Natural killer cell (primary cell): ENCODE measurements at places on chromosomes 16 and 17. TPM values are rescaled to one million over a fixed set of nuclear protein-coding genes. Genes with fewer than 3 reads are reported as not detected.

CMIP gene
- total RNA-seq, result 115 TPM

KIAA0513 gene
- 17.7 TPM for total RNA-seq

KRT28 gene
- total RNA-seq, result not detected

DNA sequence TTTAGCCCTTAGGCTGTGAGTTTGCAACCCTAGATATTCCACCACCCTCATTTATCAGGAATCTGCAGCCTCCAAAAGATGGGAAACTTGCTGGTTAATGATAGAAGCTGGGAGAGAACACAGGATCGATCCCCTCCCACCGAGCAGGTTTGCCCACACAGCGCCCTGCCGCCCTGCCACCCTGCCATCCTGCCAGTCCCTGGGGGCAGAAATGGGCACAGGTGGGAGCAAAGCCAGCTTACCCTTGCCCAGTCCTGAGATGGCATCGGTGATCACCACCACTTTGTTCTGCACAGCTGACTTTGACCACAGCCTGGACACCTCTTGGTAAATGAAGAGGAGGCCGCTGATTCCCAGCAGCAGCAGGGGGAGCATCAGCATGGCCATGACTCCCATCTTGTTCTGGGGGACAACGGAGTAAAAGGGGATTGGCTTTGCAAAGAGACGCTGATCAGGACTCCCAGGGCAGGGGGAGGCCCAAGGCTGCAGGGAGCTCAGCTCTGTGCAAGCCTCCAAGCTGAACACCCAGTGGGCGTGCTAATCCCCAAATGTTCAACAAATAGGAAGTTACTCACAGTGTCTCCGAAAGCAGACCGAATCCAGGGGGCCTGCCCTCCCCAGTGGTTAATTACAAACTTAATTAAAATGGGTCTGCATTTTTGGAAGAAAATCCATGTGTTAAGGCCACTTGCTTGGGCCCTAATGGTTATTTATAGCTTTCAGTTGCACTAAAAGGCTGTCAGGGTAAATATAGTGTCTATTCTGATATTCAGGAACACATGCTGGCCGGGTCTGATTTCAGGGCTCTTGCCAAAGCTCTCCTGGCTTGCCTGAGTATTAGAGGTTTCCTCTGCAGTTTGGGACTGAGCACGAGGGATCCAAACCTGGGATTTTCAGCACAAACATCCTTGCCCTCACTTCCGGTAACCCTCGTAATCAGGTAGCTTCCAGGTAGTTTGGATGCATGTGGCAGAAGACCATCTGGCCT, at the start of gene DHRS7C:
DHRS7C (minus strand) TSS at position 704 of the 988 bp plus-strand sequence; CDS start at position 396, 308 bp downstream.
- H3K4me1 ChIP-seq, result no peaks in the 10 kb centered on the region
- H3K36me3 ChIP-seq, result no peaks in the 10 kb centered on the region
- H3K27me3 ChIP-seq, result no peaks in the 10 kb centered on the region

DNA sequence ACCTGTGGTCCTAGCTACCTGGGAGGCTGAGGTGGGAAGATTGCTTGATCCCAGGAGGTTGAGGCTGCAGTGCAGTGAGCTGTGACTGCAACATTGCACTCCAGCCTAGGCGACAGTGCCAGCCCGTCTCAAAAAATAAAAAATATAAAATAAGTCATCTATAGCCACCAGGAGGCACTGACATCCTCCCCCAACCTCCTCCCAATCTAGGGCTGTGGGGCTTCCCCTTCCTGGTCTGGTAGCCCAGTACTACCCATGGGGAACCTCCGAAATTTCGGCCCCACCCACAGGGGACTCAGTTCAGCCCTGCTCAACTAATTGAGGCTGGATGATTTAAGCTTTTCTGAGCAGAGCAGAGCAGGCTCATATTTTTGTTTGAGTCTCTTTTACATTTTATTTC, 3.2 kb downstream of the ZSCAN10 start:
- peaks cover 38% of the 10 kb centered on the region for H3K4me1 ChIP-seq
- peak; percentile 86 for DNase-seq
- peak overlapping the region; percentile 61 for H3K27ac ChIP-seq
- H3K4me3 ChIP-seq, result no peak overlapping the region

- H3K4me3 ChIP-seq, result no peak overlapping the region
- no peak overlapping the region for H3K27ac ChIP-seq
- no peaks in the 10 kb centered on the region for H3K27me3 ChIP-seq
- peaks cover 77% of the 10 kb centered on the region for H3K36me3 ChIP-seq
- H3K4me1 ChIP-seq, result no peaks in the 10 kb centered on the region
Observed at GRCh38 chr16:4450931-4451519, 23.4 kb downstream of the NMRAL1 start.

DNA sequence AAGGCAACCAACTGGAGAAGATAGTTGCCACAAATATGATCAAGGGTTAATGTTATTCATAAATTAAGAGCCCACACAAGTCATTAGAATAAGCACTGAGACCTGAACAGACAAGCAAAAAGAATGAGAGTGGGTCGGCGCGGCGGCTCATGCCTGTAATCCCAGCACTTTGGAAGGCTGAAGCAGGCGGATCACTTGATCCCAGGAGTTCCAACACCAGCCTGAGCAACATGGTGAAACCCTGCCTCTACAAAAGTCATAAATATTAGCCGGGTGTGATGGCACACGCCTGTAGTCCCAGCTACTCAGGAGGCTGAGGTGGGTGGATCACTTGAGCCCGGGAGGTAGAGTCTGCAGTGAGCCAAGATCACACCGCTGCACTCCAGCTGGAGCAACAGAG, 40.7 kb upstream of the STH start:
- DNase-seq, result no peak
- H3K27ac ChIP-seq, result no peak overlapping the region
- no peaks in the 10 kb centered on the region for H3K4me1 ChIP-seq
- H3K36me3 ChIP-seq, result no peaks in the 10 kb centered on the region
- no peak overlapping the region for H3K4me3 ChIP-seq

CA7 gene
- not detected for total RNA-seq

ICAM2 gene
- 78.0 TPM for total RNA-seq

TSPOAP1 gene
- 246 TPM for total RNA-seq

DNA sequence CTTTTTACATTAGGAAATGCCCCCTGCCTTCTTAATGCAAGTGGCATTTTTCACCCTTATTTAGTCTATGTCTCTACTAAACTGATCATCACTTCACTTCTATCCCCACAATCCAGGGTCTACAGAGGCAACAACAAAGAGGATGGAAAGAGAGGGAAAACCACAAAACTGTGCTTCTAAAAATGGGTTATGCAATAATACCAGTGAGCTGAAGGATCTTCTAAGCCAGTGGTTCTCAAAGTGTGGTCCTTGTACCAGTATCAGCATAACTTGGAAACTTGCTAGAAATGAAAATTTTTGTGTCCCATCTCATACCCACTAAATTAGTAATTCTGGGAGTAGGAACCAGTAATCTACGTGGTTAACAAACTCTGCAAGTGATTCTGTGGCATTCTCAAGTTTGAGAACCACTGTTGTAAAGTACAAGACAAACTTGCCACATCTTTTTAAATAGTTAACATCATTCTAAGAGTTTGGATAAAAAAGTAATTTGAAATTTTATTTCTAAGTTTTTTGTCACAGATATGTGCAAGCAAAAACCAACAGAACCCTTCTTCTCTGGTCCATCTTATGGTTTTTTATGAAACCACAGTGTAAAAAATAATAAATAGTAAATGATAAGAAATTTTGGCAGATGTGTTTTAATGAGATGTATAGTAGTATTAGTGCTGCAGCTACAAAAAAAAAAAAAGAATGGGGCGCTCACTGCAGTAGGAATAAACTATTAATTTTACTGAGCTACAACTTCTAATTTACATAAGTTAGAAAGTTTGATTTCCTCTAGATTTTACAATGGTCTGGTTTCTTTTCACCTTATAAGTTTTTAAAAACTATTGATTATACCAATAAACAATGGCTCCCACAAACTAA, 16.2 kb downstream of the CDC27 start:
- no peaks in the 10 kb centered on the region for H3K27me3 ChIP-seq
- no peaks in the 10 kb centered on the region for H3K4me1 ChIP-seq
- no peak overlapping the region for H3K4me3 ChIP-seq
- peaks cover 53% of the 10 kb centered on the region for H3K36me3 ChIP-seq
- no peak overlapping the region for H3K27ac ChIP-seq

DNA sequence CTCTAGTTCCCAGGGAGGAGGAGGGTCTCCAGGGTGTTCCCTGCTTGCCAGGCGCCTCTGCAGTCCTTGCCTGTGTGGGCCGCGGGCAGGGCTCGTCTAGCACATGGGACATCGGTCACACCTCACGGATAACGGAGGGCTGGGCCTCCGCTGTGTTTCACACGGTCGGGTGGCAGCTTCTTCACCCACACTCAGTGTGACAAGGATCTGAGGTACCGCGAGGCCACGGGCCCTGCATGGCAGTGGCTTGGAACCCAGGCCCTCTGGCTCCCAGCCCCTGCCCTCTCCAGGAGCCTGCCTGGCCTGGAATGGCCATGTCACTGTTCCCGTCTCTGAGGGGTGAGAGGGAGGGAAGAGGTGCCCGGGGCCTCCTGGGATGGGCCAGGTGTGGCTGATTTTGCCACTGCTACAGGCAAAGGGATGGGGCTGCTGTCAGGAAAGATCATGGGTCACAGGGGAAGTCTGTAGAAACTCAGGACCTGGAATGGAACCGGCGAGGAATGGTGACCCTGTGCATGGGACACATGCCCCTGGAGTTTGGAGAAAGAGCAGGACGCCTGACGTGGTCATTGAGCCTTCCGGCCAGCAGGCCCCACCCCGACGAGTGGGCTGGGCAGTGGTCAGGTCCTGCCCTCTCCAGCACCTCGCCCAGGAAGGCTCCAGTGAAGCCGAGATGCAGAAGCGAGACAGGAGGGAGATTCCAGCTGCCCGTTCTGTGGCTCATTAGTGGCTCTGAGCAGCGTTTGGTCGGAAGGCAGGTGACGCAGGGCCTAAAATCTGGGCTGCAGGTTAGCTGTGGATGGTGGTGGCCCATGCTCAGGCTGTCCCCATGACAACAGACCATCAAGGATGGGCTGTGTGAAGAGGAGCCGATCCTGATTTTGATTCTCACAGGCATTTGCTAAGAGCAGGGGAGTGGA, 76.5 kb upstream of the GSE1 start:
- no peak overlapping the region for H3K4me3 ChIP-seq
- no peaks in the 10 kb centered on the region for H3K36me3 ChIP-seq
- peaks cover 23% of the 10 kb centered on the region for H3K4me1 ChIP-seq
- H3K27me3 ChIP-seq, result no peaks in the 10 kb centered on the region

PRRT2 gene
- total RNA-seq, result 0.91 TPM

DNA sequence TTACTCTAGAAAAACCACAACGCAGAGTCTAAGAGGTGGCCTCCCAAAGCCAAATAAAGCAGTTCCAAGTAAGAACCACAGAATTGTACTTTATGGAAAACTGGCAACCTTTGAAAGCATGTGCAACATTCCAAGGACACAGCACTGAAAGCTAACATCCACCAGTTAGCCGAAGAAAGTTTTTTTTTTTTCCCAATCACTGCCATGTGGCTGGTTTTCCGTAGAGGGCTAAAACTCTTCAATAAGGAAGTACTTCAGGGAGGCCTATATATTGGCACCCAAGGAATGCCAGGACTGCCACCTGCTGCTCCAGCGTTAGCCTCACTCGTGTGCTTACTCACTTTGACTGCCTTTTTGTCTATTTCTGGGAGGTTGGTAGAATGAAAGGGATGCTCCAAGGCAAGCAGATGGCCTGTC, 25.2 kb downstream of the CEP95 start:
- no peaks in the 10 kb centered on the region for H3K27me3 ChIP-seq
- no peak for DNase-seq
- H3K36me3 ChIP-seq, result peaks cover 92% of the 10 kb centered on the region
- H3K27ac ChIP-seq, result no peak overlapping the region

TP53TG3C gene
- total RNA-seq, result not detected

DNA sequence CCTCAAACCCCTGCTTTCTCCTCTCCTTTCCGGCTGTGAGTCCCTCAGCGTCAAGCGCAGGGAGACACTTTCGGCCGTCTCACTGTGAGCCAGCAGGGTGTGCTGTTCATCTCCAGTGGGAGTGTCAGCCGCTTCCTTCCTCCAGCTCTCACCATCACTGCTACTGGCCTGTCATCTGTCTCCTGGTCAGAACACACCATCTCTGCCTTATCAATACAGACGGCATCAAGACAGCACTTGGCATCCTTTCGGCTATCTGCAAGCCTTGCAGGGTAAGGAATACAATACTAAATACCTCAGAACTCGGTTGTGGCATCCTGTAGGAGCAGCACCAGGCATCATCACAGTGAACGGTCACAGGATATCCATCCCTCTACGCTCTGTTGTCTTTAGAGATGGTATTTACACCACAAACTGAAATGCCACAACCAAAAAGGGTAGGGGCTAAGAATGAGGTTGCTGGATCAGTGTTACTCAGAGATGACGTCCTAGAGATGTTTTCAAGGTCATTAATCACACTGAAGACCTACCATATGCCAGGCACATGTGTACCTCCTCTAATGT, 20.7 kb upstream of the CMTM4 start:
- no peaks in the 10 kb centered on the region for H3K27me3 ChIP-seq
- no peak overlapping the region for H3K4me3 ChIP-seq
- peak; percentile 32 for DNase-seq
- H3K36me3 ChIP-seq, result peaks cover 3% of the 10 kb centered on the region
- no peak overlapping the region for H3K27ac ChIP-seq

DNA sequence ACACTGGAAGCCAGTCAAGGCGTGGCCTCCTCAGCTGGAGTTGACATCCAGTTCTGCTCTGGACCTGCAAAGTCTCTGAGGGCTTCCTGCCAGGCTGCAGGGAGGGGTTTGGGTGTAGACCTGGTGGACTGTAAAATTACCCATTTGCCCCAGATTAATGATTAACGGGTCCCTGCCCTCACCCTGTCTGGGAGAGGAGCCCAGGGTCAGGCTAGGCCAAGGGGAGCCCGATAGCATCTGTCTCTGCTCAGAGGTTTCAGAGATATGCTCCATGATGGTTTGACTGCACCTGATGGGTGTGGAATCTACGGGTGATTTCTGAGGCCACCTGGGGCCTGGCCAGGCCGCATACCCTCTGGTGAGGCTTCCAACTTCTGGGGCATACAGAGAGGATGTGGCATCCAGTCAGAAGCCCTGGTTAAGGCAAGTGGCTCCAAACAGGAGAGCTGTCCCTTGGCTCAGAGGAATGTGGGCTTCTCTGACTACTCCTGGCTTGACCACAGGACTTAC, 11.2 kb downstream of the PPY start:
- DNase-seq, result no peak
- H3K27ac ChIP-seq, result no peak overlapping the region
- H3K4me1 ChIP-seq, result peaks cover 15% of the 10 kb centered on the region
- H3K4me3 ChIP-seq, result no peak overlapping the region
- no peaks in the 10 kb centered on the region for H3K36me3 ChIP-seq
- H3K27me3 ChIP-seq, result peaks cover 10% of the 10 kb centered on the region

DNA sequence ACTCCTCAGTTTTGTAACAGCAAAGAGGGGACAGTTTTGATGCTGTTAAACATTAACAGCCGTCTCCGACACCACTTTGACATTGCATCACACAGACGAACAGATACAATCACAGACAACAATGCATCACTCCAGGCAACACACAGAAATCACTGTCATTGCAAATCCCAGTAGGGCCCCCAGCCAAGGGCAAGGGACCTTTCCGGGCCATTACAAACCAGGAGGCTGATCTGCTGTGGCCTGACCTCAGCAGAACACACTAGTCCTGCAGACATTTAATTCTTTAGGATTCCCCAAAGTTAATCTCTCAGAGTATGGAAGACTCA, 136.2 kb upstream of the RCVRN start:
- H3K4me1 ChIP-seq, result peaks cover 37% of the 10 kb centered on the region
- no peaks in the 10 kb centered on the region for H3K27me3 ChIP-seq
- H3K4me3 ChIP-seq, result no peak overlapping the region
- no peaks in the 10 kb centered on the region for H3K36me3 ChIP-seq
